ENCODE measurements at places on chromosomes 6 and 20.

- DNase-seq: no peak
Measured at GRCh38 chr6:170269846-170270541, 20.9 kb downstream of the DLL1 start.

DNA sequence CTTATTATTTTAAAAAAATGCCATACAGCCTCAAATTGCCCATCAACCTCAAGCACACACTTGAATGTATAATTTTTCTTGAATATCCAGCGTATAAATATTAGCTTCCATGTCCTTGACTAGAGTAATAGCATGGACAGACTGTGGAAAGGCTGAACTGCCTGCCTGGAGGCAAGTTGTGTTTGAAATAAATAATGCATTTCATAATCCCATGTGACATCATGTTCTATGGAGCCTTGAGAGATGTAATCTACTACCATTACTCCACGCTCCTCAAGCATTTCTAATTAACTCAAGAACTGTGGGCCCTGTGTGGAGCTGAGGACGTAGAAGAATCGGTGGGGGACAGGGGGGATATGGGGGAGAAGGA, 94.2 kb downstream of the CDS2 start:
- DNase-seq: no peak

- peak; percentile 63 for DNase-seq
Measured at GRCh38 chr20:23652371-23652770, 14.6 kb upstream of the CST3 start.

DNA sequence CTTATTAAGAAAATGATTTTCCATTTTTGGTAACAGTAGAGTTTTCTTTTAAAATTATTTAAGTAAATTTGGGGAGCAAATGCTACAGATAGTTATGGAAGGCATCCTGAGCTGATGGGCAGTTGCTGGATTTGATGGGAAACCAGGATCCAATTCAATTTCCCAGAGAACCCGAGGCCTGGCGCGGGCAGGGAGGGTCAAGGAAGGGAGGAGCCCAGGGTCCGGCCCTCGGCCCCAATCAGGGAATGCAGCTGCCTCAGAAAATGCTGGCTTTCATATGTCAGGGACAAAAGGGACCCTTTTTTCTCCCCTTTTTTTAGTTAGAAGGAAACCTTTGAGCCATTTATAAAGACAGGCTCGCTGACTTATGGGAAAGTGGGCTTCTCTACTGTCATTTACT, 42.1 kb downstream of the CTCFL start:
- DNase-seq: no peak

DNA sequence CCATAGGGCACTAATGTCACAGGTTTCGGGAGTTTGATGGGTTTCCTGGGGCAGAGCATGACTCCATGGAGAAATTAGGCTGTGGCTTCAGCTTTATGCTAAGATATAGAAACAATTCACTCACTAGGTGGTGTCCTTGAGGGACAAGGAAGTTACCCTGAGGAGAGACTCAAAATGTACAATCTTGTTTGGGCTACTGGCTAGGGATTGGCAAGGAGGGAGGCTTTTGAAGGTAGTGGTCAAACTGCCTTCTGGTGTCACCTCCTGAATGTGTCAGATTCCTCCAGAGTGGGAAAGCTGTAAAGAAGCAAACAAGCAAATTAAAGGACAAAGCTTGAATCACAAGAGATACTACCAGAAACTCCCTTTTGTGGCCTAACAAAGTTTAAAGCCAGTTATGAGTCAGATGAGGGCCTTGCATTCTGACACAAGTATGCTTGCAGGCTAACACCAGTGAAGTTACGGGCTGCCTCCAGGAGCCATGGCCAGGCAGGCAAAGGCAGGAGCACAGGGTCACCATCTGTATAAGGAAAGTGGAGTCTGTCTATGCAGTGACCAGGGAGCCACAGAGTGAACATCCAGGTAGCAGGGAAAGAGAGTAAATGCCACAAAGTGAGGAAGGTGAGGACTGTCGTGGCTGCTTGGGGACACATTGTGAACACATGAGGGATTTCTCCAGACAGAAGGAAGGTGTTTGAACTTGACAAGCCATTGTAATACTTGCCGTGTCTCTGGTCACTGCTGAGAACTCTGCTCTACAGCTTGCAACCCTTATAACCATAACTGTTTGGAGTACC, 107.7 kb upstream of the DTNBP1 start:
- DNase-seq: peak; percentile 48
